Thoracic aorta (tissue), 2 donors: ENCODE measurements at places on chromosomes 5 and 9.

GRCh38 chr5:96340357-96340756 lies 92.7 kb downstream of the PCSK1 start:
- peaks cover 29% of the 10 kb centered on the region for H3K4me1 ChIP-seq
- H3K4me3 ChIP-seq = peak overlapping the region; percentile 30
- H3K36me3 ChIP-seq = no peaks in the 10 kb centered on the region
- no peaks in the 10 kb centered on the region for H3K27me3 ChIP-seq
- DNase-seq = no peak

- no peak for DNase-seq
- no peak overlapping the region for H3K27ac ChIP-seq
- no peaks in the 10 kb centered on the region for H3K27me3 ChIP-seq
- H3K36me3 ChIP-seq = no peaks in the 10 kb centered on the region
- peaks cover 14% of the 10 kb centered on the region for H3K4me1 ChIP-seq
- no peak overlapping the region for H3K4me3 ChIP-seq
Observed at GRCh38 chr9:126367139-126367538, 40.5 kb downstream of the MVB12B start.

DNA sequence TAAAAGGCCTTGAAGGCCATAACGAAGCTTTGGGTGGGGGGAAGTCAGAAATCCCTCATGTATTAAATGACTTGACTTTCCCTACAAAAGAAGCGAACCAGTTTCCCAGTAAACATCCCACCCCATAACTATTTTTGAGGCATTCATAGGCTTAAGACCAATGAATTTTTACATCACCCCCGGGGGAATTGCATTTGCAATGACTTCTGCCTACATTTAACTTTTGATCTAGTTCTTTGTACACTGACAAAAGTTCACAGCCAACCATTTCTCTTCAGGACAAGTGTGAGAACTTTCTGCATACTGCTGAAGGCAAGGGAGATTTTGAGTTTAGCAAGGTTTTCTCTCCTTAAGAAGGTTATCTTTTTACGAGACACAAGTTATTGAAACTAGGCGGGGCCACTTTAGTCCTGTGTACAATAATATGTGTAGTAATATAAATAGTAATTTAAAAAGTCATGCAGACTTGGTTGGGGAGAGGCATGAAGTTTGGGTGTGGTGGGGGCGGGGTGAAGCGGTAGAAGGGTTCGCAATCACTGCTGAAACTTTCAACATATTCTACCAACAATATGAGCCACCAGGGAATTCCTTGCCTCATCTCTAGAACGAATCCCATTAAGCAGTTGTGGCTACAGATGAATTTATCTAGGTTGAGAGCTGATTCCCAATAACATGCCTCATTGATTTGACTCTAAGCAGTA lies 2.5 kb downstream of the TJP2 start:
- H3K27me3 ChIP-seq = no peaks in the 10 kb centered on the region
- peaks cover 30% of the 10 kb centered on the region for H3K4me1 ChIP-seq
- peak overlapping the region; percentile 11 for H3K27ac ChIP-seq
- H3K36me3 ChIP-seq = no peaks in the 10 kb centered on the region
- DNase-seq = no peak

- DNase-seq = no peak
- no peaks in the 10 kb centered on the region for H3K27me3 ChIP-seq
- peaks cover 43% of the 10 kb centered on the region for H3K36me3 ChIP-seq
- H3K27ac ChIP-seq = peak overlapping the region; percentile 95
- H3K4me1 ChIP-seq = peaks cover 80% of the 10 kb centered on the region
Observed at GRCh38 chr5:151675611-151676313, 11.0 kb downstream of the SPARC start.

DNA sequence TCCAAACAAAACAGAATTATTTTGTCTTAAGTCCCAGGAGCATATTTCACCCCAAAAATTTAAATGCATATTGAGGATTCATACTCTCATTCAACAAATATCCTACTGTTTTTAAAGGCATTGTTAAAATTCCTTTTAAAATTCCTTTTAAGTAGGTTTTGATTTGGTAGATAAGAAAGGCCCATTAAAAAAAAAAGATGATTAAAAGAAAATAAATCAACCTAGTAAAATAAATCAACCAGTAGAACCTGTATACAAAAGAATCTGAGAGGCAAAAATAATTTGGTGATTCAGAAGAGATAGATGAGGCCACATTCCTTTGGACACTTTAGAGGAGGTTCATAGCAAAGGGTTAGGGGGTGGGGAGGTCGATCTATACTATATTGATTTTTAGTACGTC lies 585.3 kb upstream of the TLE4 start:
- no peak for DNase-seq
- no peaks in the 10 kb centered on the region for H3K27me3 ChIP-seq
- no peaks in the 10 kb centered on the region for H3K36me3 ChIP-seq
- no peak overlapping the region for H3K27ac ChIP-seq

DNA sequence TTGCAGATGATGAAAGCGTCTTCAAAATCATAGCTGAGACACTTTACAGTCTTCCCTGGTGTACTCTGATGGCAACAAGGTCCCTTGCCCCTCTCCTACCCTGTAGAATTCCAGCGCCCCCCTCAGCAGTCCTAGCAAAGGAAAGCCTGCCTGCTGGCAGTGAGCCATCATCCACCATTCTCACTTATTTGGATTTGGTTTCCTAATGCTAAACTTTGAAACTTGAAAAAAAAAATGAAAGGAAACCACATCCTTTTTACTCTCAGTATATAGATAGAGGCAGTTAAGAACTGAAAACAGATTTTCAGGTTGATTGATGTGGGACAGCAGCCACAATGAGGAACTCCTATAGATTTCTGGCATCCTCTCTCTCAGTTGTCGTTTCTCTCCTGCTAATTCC lies at the start of gene GZMA:
Gene GZMA, plus strand, starts transcription at position 299 of the 400 bp plus-strand sequence. Its CDS starts 37 bp downstream, at position 336.
- no peaks in the 10 kb centered on the region for H3K27me3 ChIP-seq
- no peaks in the 10 kb centered on the region for H3K36me3 ChIP-seq

- no peaks in the 10 kb centered on the region for H3K27me3 ChIP-seq
- peaks cover 16% of the 10 kb centered on the region for H3K4me1 ChIP-seq
- peak; percentile 19 for DNase-seq
- H3K4me3 ChIP-seq = peak overlapping the region; percentile 52
- no peaks in the 10 kb centered on the region for H3K36me3 ChIP-seq
- H3K27ac ChIP-seq = peak overlapping the region; percentile 68
Observed at GRCh38 chr9:96612105-96612965, 7.3 kb downstream of the CDC14B start.

DNA sequence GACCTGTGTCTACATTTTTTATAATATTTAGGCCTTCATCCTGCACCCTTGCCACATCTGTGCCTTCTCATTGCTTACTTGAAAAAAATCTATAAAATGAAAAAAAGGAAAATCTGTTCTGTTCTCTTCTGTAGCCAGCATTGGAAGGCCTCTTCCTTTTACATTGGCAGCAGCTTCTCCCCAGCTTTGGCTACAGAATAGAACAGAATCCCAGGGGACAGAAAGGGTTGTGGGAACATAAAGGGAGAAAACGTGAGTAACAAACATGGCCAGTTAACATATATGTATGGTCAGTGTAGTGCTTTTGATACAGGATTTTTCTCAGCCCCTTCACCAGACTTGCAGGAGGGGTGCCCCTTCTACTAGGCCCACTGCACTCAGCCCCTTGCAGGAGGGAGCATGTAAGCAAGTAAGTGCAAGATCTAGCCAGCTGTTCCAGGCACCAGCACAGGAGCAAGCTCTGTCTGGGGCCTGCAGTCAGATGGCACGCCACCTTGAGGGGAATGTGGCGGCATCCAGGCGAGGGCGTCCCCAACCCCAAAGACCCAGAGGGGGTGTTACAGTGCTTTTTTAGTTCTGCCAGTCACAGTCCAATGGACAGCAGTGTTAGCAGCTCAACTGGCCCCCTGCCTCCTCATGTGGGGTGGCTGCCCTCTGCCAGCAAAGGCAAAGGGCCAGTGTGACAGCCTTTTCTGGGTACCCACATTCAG lies 330.5 kb upstream of the ZNF462 start:
- no peak overlapping the region for H3K4me3 ChIP-seq
- H3K36me3 ChIP-seq = no peaks in the 10 kb centered on the region
- H3K27me3 ChIP-seq = no peaks in the 10 kb centered on the region
- no peaks in the 10 kb centered on the region for H3K4me1 ChIP-seq
- H3K27ac ChIP-seq = no peak overlapping the region
- no peak for DNase-seq

GRCh38 chr9:97808972-97809371 lies 44.1 kb upstream of the FOXE1 start:
- H3K36me3 ChIP-seq = no peaks in the 10 kb centered on the region
- H3K27me3 ChIP-seq = no peaks in the 10 kb centered on the region
- no peak overlapping the region for H3K27ac ChIP-seq
- no peak overlapping the region for H3K4me3 ChIP-seq
